ENCODE measurements at places on chromosomes 4 and X.

- no peak for DNase-seq
These were observed 28.6 kb upstream of the USP46 start for GRCh38 chr4:52687696-52688095.

DNA sequence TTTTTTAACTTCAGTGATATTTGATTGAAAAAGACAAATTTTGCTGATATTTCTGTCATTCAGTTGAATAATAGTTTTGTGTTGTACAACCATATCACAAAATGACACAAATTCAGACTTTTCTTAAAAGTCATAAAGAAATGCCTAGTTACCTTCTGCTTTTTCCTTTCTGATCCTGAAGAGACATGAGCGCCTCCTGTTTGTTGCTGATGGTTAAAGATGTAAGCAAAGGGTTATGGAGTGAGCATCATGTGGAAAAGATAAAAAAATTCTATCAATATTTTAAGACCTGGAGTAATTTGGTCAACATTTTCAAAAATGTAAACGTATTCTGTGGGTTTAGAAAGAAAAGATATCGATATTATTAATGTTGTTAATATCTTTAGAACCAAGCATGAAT lies 669.9 kb upstream of the NR3C2 start:
- no peak for DNase-seq

DNA sequence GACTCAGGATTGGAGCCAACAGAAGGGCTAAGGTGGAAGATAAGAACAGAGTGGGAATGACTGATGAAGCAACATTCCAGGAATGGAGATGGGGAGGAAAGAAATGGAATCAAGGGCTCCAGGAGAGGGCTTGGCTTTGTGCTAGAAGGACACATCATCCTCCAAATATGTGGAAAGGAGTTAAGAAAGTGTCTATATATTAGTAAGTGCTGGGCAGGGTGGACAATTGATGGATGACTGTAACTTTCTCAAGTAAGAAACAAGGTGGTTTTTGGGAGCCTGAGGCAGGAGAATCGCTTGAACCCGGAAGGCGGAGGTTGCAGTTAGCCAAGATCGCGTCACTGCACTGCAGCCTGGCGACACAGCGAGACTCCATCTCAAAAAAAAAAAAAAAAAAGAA lies 71.6 kb upstream of the NFKB1 start:
- DNase-seq, result no peak

DNA sequence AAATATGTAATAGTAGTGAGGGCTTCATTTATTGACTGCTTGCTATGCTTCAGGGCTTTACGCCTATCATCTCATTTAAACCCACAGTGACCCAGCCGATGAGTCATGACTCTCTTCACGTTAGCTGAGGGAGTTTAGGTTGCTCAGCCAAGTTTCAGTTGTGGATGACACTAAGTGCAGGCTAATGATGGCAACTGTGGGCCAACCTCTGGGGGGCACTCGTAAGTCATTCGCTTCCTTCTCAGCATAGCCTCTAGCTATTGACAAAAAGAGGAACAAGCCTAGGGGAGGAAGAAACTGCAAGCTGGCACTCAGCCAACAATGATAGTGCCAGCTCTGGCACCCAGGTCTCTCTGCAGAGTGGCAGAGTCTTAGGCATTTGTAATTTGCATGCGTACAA lies 325.0 kb downstream of the ARHGAP10 start:
- peak; percentile 31 for DNase-seq

GRCh38 chr4:180190382-180190781 lies 2052.8 kb upstream of the TENM3 start:
- no peak for DNase-seq

DNA sequence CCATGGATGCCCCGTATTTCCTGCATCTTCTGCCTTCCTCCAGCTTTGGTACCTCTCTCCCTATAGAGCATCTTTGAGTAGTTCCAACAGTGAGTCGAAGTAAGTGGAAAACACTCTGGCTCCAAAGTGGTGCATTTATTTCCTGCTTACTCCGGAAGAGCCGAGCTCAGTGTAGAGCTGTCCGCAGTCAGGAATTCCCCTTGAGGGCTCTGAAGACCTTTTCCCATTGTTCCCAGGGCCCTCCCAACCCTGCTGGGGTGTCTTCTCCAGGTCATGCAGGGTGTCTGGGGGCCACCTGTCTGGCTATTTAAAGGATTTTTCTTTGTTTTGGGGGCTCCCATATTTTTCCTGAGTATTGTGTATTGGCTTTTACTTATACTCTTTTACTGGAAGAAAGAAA lies 118.6 kb upstream of the MXRA5 start:
- DNase-seq, result no peak

GRCh38 chrX:74535408-74536151 lies 78.8 kb downstream of the RLIM start:
- DNase-seq, result peak; percentile 85

GRCh38 chrX:130555757-130556156 lies 154.0 kb downstream of the RBMX2 start:
- DNase-seq, result no peak

- DNase-seq, result no peak
These were observed 47.3 kb upstream of the GATB start for GRCh38 chr4:151808120-151808529.

DNA sequence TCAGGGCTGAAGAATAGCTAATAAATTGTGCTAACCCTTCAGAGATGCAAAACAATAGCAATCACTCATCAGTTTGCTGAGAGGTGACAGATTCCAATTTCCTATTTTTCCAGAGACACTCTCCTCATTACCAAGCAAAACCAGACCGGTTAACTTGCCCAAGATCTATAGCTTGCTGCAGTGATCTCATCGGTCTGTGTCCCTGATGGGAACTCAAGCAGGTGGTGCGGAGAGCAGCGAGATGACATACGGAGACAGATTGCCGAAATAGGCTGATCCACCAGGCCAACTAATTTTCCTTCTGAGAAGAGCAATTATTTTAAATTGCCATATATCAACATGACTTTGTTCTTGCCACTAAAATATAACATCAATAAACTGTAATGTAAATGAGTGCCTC lies 10.5 kb upstream of the DCHS2 start:
- no peak for DNase-seq

GRCh38 chrX:72306085-72306801 lies 529 bp upstream of the CITED1 start:
- no peak for DNase-seq

- no peak for DNase-seq
These were observed 48.3 kb downstream of the MED28 start for GRCh38 chr4:17662694-17663093.

GRCh38 chrX:34612036-34612435 lies 45.0 kb downstream of the TMEM47 start:
- DNase-seq, result no peak

- DNase-seq, result no peak
These were observed 29.3 kb upstream of the HGFAC start for GRCh38 chr4:3412257-3413020.

DNA sequence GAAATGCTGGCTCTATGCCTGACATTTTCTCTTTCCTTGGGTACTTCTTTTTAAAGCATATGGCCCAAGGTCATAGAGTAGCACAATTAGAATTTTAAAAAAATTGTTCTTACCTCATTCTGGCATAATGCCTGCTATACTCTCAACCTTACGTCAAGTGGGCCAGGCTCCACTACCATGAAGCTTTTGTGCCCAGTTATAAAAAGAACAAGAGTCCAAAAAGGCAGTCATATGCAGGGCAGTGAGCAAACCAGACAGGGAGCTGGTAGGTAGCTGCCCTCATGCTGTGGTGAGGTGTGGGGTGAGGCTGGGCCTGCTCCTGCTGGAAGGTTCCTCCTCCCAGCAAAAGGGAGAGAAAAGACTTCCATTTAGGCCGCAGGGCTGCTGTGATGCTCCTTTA lies 64.4 kb upstream of the UCP1 start:
- DNase-seq, result no peak

DNA sequence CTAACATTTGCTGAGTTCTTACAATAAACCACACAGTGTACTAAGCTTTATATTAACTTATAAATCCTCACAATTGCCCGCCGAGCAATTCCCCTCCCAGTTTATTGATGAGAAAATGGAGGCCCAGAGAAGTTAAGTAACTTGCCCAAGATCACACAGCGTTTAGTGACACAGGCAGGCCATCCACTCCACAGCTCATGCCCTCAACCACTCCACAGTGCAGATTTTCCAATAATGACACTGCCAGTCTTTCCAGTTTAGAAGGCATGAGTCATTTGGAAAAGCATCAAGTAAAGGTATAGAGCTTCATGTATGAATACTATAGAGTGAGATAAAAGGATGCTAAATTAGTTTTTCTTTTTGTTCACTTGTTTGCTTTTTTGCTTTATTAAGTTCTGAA lies 208.5 kb downstream of the CAMK2D start:
- no peak for DNase-seq

- DNase-seq, result no peak
These were observed 5.0 kb upstream of the ZRSR2 start for GRCh38 chrX:15785176-15785750.

DNA sequence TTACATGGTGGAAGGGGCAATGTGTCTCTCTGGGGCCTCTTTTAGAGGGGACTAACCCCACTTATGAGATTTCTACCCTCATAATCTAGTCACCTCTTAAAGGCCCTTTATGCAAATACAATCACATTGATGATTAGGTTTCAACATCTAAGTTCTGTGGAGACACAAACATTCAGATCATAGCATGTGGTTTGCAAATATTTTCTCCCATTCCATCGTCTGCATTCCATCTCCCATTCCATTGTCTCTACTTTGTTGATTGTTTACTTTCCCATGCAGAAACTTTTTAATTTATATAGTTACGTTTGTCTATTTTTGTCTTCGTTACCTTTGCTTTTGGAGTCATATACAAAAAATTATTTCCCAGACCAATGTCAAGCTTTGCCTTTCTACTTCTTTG lies 927.5 kb upstream of the INTU start:
- DNase-seq, result no peak

DNA sequence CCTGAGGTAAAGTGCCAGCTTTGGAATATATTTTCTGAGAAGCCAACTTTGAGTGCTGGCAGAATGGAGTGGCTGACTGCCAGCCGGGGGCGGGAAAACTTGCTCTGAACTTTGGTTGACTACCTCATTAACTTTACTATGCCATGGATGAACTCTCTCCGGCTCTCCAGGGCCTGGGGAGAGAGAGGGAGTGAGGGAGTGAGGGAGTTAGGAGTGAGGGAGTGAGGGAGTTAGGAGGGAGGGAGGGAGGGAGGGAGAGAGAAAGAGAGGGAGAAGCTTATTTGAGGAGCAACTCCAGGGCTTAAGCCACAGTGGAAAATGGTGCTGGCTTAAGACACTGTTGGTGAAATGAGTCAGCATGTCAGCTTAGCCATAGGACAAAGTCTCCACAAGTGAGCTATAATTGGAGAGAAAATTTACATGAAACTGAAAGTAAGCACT lies 280.9 kb upstream of the RPS6KA3 start:
- peak; percentile 17 for DNase-seq

DNA sequence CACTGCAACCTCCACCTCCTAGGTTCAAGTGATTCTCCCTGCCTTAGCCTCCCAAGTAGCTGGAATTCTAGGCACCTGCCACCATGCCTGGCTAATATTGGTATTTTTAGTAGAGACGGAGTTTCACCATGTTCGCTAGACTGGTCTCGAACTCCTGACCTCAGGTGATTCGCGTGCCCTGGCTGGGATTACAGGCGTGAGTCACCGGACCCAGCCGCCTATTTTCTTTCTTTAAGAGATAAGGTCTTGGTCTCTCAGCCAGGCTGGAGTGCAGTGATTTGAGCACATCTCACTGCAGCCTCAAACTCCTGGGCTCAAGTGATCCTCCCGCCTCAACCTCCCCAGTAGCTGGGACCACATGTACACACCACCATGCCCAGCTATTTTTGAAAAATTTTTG lies 166.5 kb downstream of the DHRSX start:
- DNase-seq, result no peak

- DNase-seq, result no peak
These were observed 649.3 kb downstream of the STPG2 start for GRCh38 chr4:97493815-97494518.

- DNase-seq, result no peak
These were observed 251.1 kb downstream of the DCLK2 start for GRCh38 chr4:150329373-150329772.

- DNase-seq, result no peak
These were observed 24.4 kb upstream of the DYNLT3 start for GRCh38 chrX:37871626-37872302.

- peak; percentile 38 for DNase-seq
These were observed 57.8 kb upstream of the NKX1-1 start for GRCh38 chr4:1463927-1464540.

DNA sequence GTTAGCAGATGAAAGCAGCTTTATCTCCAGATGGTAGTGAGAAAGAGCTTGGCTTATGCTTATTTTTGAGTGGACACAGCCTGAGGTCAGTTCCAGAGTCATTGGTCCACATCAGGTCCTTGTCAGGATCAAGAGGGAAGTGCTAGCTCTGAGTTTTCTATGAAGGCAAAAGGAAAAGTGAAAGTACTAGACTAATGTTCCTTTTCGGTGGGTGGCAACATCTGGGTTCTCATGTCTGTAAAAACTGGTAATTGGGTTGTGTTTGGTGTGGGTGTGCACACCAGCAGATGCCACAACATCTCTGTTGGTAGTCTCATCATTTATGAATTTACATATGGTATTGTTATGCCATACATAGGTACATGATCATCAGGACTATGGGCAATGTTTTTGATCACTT lies 210.5 kb downstream of the PWWP3B start:
- no peak for DNase-seq

DNA sequence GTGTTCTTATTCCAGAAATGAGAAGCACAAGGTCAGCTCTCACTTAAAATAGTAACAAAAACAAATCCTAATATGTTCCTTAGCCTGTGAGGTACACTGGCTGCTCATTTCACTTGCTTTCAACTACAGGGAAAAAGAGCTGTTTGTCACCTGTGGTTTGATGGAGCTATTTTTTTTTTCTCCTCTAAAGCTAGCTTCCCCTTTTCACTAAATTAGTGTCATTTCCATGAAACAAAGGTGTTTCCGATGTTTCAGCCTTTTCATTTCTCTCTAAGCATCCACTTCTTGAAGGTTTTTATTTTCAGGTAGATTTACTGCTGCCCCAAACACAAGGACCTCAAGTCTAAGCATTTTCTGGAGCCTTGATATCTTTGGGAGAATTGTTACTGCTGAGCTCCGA lies 148.6 kb downstream of the RBMX2 start:
- DNase-seq, result no peak

DNA sequence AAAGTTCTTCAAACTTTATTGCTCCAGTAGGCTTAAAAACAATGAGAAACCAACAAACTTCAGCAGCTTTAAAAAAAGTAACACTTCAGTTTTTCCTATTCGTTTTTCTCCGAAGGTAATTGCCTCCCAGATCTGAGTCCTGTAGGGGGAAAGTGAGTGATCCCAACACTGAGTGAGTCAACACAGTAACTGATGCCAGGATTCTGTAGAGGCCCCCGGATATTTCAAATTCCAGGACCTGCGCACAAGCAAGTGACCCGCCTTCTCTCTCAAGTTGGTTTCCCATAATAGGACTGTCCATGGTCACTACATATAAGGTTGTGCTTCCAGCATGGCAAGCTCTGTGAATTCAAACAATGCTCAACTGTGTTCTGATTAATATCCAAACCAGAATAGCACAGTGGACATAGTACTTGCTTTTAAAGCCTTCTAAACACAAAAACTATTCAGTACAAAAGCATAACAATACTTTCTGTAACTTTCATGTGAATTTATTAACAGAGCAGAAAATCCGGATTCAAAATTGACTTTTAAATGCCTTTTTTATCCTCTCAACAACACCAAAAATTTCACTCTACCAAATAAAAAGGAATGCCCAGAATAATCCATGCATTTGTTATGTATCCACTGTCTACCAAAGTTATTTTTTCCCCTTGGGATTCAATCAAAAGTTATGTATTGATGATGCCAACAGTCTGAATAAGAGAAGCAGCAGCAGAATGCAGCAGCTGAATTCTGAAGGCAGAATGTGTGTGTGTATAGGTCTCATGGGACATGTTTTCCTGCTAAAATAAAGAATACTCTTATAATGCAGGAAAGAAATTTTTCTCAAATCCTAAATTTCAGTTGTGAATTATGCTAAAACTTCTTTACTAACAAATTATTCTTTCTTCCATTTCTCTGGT lies at the start of gene DMD:
TSS of gene DMD (minus strand) at position 194 of the 905 bp plus-strand sequence. CDS start 237 bp downstream, outside the sequence.
- peak; percentile 84 for DNase-seq

Measured in ascending aorta (tissue), 2 donors.